Germinal center (tissue), 1 donor: ENCODE measurements at places on chromosomes 6 and 20.

DNA sequence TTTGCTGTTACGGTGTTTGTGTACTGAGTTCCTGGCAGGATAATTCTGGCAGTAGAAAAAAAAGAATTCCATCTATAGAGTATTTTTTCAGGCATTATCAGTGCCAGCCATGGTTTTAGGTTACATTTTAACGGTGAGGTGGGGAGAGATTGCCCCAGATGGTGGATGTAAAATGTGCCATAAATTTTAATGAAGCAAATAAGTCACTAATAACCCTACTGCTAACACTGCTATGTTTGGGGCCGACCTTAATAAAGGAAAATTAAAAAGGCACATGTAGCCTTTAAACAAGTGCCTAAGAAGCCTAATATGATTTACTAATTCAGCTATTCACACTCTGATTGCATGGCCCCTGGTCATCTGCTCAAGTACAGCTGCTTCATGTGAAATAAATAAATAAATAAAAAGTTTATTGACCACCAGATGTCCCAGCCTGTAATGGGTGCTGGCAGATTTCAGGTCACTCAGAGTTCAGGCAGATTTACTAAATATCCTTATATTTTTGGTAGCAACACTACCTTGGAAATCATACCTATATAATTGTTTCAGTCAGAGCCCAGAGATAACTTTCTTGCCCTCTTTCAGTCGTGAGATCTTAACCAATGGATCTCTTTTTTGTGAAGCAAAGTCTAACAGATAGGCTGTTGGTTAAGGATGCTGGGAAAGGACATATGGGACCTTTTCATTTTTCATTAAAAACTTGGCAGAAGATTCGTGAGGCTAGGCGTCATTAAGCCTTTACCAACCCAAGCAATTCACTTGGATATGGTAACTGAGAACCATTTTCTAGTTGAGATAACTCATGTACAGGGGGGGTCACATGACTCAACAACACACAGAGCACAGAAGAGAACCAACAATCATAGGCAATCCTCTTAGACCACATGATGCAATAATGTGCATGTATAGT is 495.0 kb upstream of the NRSN1 start:
- DNase-seq = no peak

DNA sequence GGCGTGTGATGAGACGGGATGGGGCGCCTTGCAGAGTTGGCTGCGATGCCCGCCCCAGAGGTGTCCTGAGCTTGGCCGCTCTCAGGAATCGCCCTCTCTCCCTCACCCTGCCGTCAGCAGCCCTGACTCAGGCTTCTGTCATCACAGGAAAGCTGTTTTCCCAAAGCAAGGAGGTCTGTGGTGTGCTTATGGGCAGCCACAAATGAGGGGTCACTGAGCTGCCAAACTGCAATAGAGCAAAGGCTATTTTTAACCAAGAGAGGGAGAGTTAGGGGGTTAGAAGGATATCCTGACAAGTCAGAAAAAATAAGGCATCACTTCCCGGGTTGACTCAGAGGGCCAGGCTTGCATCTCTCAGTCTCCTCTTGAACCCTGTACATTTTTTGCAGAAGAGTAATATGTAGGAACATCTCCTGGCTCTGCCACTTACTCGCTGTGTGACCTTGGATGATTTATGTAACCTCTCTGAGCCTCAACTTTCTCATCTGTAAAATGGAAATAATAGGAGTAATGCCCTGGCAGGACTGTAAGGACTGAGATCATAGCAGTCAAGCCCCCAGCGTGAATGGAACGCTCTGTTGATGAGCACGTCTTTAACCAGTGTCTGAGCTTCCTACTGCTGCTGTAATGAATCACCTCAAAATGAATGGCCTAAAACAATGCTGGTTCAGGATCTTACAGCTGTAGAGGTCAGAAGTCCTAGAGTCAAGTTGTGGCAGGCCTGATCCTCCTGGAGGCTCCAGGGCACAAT is 181.9 kb downstream of the NFATC2 start:
- no peak for DNase-seq

DNA sequence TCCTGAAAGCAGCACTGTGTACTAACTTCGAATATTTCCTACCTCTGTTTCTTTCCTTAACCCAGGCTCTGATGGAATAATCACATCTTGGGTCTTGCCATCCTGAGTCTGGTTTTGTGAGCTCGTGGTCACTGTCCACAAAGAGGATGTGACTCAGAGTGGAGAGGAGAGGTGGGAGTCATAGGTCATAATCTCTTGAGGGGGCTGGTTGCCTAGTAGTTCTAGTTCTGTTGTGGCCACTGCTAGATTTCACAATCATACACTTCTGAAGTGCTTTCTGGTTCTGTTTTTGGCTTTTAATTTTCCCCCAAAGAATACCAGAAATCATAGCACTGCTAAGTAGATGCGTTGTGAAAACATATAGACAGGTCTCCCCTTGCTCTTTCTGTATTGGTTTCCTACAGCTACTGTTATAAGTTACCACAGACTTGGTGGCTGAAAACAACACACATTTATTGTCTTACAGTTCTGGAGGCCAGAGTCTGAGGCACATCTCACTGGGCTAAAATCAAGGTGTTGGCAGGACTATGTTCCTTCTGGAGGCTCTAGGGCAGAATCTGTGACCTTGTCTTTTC is 102.8 kb downstream of the NRSN1 start:
- no peak for DNase-seq

GRCh38 chr6:53090576-53090975 is 25.4 kb downstream of the FBXO9 start:
- DNase-seq = no peak

- DNase-seq = no peak
Observed at GRCh38 chr6:31651602-31652191, 764 bp downstream of the BAG6 start.

- DNase-seq = no peak
Observed at GRCh38 chr6:48255094-48255493, 144.1 kb upstream of the PTCHD4 start.

DNA sequence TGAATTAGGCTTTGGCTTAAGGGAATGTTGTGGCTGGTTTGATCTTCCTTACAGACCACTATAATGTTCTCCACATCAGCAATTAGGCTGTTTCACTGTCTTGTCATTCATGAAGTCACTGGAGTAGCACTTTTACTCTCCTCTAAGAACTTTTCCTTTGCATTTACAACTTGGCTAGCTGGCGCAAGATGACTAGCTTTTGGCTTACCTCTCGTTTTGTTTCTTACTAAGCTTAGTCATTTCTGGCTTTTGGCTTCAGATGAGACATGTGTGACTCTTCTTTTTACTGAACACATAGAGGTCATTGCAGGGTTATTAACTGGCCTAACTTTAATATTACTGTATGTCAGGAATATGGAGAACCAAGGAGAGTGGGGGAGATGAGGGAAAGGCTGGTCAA is 143.2 kb downstream of the PTCHD4 start:
- no peak for DNase-seq

DNA sequence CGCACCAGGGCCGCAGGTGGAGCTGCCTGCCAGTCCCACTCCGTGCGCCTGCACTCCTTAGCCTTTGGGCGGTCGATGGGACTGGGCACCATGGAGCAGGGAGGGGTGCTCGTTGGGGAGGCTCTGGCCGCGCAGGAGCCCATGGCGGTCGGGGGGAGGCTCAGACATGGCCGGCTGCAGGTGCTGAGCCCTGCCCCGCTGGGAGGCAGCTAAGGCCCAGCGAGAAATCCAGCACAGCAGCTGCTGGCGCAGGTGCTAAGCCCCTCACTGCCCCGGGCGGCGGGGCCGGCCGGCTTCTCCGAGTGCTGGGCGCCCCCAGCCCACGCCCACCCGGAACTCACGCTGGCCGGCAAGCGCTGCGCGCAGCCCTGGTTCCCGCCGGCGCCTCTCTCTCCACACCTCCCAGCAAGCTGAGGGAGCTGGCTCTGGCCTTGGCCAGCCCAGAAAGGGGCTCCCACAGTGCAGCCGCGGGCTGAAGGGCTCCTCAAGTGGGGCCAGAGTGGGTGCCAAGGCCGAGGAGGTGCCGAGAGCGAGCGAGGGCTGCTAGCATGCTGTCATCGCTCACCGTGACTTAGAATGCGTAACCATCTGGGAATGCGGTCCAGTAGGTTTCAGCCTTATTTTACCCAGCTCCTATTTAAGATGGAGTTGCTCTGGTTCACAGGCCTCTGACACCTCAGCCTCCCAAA is 77.3 kb downstream of the C6orf52 start:
- DNase-seq = no peak

DNA sequence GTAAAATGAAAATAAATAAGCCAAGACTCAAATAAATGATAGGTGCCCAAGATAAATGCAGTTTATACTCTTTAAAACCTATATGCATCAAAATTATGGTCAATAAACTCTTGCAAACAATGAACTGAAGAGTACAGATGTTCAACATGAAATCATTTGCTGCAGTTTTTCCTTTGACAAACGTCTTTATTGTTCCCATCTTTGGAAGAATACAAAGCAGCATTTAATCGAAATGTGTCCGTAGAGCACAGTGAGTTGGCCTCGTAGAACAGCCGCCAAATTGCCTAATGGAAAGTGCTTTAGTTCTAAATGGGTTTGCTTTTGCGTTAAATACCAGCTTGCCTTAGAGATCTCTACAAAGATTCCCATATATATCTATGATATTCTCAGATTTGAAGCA is 447.4 kb downstream of the PKHD1 start:
- no peak for DNase-seq
